ENCODE measurements at places on chromosomes 3 and 15.

DNA sequence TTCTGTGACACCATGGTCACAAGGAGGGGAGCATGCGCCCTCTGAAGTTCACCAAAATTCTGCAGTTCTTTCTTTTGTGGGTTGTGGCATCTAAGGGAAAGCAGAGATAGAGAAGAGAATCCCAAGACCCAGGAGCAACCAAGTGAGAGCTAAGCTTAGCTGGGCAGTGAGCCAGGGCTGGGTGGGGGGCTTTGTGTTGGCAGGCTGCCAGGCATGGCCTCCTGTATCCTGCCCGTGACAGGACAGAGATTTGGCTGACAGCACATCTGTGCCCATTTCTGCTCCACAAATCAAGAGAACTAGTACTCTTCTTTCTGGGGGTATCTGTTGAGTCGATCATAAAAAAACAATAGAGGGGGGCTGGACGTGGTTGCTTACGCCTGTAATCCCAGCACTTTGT, 66.2 kb downstream of the NMNAT3 start:
- no peak for DNase-seq

GRCh38 chr15:90829942-90830440, 38.4 kb upstream of the FURIN start:
- no peak for DNase-seq

DNA sequence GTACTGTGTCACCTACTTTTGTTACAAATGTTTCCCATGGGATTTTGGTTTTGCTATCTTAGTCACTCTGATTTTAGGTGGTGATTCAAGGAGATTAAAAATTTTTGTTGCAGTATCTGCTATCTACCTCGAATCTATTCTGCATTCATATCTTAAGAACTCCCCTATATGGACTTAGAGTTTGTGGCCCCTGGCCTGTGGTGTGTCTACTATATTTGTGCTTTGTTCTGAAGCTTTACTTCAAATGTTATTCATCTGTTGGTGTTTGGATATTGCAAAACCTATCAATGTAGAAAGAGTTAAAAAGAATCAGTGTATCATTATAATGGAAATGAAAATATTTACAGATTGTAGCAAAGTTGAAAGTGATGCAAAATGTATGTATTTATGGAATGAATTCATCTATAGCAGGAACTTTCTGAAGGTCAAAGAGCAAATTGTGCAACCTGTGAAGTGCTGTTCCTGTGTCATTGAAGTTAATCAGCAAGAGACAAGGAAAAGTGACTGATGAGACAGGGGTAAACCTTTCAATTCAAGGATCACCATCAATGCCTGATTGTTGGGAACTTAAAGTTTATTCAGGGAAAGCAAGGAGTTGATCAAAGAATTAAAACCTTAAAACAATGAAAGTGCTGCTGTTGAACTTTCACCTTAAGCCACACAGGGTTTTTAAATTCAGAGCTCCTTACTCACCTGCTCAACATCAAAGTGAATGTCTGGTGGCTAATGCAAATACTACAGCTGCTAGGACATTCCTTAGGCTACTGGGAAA, 71.0 kb downstream of the SLMAP start:
- DNase-seq: no peak

GRCh38 chr3:141686466-141687291, 51.4 kb upstream of the RNF7 start:
- peak; percentile 37 for DNase-seq

- DNase-seq: peak; percentile 59
Observed at GRCh38 chr15:72203507-72203837, 5.9 kb upstream of the GRAMD2A start.

GRCh38 chr3:188006726-188007393, 147.1 kb upstream of the LPP start:
- DNase-seq: no peak

DNA sequence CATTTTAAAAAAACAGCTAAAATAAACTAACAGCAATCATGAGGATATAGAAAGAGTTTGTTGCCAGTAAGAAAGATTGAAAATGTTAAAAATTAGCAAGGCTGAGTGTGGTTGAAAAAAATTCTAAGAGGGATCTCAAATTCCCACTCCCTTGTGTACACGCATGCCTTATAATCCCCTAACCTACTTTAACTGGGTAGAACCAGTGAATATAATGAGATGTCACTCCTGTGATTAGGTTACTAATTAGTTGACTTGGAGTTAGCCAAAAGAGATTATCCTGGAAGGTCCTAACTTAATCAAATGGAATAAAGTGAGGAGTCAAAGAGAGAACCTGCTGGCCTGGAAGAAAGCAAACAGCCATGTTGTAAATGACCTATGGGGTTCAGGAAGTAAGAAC, 286.0 kb upstream of the TGFBR2 start:
- DNase-seq: no peak

DNA sequence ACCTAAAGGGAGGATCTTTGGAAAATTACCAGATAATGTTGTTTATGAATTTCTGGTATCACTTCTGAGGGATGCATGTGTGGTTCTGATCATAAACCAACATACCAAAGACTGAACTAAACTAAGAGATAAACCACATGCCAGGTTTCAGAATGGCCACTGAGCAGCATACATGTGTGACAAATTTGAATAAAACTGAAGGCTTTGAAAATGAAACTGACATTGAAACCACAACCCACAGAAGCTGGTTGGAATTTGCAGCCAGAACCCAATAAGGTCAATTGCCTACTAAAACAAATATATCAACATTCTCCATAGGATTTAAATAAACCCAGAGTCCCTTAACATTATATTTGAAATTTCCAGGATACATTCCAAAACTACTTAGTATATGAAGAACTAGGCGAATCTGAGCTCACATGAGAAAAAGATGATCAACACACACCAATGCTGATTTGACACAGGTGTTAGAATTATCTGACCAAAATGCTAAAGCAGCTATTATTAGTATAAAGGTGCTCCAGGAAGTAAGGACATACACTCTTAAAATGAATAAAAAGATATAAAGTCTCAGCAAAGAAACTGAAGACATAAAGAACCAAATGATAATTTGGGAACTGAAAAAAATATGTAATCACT, 125.0 kb downstream of the ZNF280D start:
- no peak for DNase-seq

DNA sequence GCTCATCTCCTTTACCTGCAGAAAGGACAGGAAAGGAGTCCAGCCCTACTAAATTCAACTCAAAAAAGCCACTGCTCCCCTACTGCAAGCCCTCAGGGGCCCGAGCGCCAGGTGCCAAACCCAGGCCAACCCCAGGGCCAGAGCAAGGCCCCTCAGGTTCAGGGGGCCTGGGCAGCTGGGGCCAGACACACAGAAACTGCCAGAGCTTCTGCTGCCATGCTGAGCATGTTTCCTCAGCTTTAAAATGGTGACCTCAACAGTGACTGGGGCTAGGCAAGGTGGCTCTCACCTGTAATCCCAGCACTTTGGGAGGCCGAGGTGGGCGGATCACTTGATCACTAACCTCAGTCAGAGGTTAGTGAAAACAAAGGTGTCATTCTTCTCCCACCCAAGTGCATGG, 38.8 kb downstream of the KLHL25 start:
- no peak for DNase-seq

DNA sequence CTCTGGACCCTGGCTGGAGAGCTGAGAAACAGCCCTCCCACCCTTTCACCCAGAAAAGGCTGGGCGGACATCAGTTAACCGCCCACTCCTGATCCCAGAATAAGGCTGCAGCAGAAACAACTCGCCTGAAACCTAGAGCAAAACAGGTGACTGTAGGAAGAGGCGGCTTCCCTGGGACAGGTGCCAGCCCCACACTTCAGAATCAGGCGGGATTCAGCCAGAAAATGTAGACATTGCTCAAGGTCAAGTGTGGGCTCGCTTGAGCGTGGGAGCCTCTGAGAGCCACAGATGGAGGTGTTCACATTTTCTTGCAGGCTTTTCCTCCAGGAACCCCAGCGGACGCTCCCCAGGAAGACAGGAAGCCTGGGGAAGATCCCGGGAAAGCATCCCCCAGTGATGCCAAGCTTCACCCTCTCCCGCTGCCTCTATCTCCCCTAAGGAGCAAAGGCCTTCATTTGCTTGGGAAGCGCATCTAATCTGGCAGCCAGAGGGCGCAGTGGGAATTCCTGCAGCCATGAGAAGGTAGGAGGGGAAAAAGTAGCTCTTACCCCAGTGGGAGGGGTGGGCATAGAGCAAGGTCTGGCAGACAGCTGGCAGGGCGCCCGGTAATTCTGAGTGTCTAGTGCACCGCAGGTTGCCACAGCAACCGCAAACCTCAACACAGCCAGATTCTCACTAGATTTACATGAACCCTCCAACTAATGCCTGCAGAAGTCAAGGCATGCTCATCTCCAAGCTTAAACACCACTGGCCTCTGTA, 77.7 kb downstream of the OCA2 start:
- no peak for DNase-seq

- DNase-seq: no peak
Observed at GRCh38 chr3:84109911-84110310, 848.9 kb upstream of the CADM2 start.

- no peak for DNase-seq
Observed at GRCh38 chr3:165827883-165828282, 9.3 kb downstream of the BCHE start.

All from skeletal muscle cell (primary cell).